ENCODE measurements at places on chromosomes 5 and 9.

DNA sequence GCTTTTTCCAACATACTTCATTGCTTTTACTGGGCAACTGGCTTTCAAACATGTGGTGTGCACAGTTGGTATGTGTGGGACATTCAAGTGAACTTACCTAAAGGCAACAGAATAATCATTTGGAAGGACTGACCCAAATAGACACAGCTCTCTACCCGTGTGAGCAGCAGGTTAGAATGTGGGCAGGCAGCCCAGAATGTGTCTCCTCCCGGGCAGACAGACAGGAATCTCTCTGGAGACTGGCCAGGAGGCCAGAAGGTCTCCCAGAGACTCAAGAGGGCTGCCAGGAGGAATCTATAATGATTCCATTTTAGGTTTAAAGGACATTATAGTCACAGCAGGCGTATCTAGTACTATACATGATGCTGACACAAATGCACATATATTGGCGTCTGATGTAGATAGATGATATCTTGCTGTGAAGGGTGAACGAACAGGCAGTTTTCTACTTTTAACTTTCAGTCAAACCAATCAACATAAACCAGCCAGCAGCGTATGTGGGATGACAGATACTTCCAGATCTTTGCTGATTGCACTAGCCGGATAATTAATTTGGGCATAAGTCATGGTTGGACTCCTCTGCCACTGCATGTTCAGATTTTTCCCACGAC, 297.4 kb upstream of the ZNF608 start:
- DNase-seq = no peak

DNA sequence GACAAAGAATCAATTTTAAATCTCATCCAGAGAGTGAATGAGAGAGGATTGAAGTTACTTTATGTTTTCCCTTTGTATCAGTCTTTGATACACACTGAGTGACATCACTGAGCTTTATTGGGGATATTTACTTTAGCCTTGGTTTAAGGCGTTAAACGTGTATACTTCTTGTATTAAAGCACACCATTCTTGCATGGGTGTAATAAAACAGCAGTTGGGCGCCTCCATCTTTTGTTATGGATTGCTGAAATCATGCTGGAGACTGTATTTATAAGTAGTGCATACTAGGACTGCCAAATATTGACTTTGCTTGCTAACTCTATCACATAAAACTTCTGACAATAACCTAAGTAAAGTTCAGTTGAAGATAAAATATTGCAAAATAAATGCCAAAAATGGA, 1755.8 kb upstream of the WWC1 start:
- DNase-seq = no peak

GRCh38 chr5:78627175-78627574, 21.4 kb downstream of the LHFPL2 start:
- DNase-seq = no peak

DNA sequence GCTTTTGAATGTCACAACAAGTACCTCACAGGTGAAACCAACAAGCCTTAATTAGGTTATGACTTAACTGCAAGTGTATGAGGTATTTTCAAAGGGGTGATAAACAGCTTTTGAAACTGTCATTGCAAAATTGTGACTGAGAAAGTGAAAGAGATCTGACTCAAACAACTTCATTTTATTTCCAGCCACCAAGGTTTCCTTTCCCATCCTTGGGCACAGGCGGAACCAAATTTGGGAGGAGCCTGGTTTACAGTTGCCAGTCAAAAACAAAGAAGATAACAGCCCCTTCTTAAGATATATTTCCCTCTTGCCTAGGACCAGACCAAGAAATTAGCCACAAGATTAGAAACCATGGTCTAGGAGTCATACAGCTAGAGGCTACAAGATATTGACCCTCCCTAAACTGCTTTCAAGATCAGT, 417.1 kb downstream of the CSNK1G3 start:
- no peak for DNase-seq

DNA sequence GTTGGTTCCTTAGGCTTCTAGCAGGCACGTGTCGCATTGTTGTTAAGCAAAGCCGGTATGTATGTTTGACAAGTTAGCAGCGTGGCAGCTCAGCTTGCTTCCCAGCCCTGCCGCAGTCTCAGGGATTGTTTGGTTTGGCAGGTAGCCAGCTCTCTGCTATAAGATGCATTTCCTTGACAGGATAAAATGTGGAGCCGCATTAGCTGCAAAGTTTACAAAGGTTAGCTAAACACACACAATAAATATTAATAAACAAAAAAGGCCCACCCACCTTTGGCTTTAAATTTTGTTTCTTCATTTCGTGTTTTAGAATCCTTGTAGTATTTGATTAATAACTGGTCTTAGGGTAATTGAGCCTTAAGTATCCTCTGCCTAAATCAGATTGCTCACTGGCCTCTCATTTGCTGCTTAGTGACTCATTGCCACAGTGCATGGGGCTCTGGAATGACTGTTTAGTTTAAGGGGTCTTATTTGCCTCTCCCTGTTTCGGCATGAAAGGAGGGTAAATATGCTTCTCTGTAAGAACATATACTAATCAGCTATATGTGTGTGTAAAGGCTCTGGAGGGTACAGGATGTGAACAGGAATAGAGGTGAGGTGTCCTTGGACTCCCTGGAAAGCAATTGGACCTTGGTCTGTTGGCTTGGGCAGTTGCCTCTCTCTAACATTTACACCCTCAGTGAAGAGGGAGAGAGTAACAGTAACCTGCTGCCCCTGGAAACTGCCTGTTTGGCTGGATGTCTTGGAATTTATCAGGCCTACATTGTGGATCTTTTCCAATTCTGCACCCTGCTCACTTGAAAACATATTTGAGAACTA, 122.0 kb downstream of the GDNF start:
- peak; percentile 77 for DNase-seq

GRCh38 chr9:100370064-100370723, 17.5 kb upstream of the TEX10 start:
- no peak for DNase-seq

- DNase-seq = no peak
Measured at GRCh38 chr5:110815916-110816605, 77.3 kb downstream of the SLC25A46 start.

- DNase-seq = no peak
Measured at GRCh38 chr5:37111426-37112382, 137.5 kb downstream of the CPLANE1 start.

GRCh38 chr5:147617191-147617606, 107.3 kb upstream of the DPYSL3 start:
- no peak for DNase-seq

DNA sequence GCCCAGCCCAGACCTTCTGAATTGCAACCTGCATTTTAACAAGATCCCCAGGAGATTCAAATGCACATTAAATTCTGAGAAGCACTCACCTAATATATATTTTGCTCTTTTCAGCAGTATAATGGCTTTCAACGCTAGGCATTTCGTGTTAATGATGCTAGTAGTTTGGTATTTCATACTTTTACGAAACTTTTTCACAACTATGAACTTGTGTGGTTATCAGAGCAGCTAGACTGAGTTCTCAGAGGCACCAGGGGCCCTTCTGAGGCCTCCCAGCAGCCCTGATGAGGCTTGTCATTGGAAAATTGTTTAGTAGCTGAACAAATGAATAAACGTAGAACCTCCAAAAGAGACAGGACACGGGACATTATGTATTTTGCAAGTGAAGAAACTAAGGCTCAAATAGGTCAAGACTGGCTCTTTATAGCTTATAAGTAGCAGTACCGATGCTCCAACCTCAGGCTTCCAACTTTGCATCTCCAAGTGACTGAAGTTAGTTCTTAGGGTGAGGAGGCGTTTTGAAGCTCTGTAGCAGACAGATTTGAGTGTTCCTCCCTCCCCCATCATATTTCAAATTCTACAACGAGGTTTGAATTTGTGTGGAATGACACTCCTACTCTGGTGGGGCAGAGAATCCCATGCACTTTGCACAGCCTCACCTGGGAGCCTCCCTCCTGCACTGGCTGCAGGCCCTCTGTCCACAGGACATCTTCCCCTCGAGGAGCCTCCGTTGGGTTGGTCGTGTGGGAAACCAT, 121.1 kb upstream of the SLC25A48 start:
- no peak for DNase-seq

DNA sequence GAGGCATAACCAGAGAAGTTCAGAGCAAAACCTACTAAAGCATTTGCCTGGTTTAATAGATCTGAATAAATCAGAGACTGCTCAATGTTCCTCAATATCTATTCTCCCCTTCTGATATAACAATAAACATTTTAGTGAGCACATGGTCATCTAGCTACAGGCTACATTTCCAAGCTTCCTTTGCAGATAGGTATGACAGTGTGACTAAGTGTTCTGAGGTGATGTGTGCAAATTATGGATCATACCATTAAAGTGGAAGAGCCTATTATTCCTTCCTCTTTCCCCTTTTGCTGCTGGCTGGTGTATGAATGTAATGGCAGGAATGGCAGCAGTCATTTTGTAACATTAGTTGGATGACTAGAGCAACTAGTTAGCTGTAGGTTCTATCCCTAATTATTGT, 285.8 kb upstream of the RASA1 start:
- no peak for DNase-seq

DNA sequence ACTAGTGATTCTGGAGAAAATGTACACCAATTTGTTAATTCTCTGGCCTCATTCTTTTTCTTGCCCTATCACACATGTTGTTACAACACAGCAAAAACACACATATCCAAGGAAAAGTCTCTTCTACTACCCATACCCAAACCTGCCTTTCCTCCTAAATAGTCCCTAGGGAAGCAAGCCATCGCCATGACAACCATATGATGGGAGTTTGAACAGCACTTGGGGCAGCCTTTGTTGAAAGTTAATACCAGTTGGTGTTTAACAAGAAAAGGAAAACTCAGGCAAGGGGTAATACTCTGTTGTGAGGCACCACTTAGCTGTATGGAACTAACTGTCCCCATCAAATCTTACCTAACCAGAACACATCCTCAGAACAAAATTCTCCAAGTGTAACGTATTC, 1.7 kb downstream of the TRPM3 start:
- DNase-seq = no peak

GRCh38 chr9:91053824-91054223, 252.2 kb downstream of the SYK start:
- no peak for DNase-seq

GRCh38 chr9:127838375-127839078, 15.9 kb downstream of the ENG start:
- DNase-seq = no peak

DNA sequence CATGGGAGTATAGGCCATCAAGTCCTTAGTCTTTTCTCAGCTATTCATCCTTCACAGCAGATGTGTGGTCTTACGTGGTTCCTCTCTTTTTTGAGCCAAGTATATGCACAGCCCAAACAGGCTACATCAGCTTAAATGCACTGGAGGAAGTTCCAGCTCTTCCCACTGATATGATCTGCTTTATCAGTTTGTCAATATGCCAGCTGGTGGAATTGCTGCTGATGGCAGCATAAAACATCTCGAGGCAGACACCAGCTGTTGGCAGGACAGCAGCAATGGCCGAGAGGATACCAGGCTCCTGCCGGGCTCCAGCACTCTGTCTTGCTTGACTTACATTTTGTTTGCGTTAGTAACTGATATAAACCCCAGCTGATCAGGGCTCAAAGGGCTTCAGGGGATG, 143.4 kb downstream of the TENT4A start:
- DNase-seq = no peak

DNA sequence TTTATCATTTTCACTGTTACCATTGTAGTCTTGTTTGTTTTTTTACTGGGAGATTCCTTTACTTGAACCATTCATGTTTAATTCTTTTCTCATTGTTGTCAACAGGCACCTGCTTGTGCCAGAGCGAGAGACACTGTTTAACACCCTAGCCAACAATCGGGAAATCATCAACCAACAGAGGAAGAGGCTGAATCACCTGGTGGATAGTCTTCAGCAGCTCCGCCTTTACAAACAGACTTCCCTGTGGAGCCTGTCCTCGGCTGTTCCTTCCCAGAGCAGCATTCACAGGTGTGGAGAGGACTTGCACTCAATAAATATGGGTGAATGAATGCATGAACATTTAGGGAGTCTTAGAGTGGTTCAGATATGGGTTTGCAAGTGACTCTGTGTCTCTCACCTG, 37.5 kb downstream of the NUP214 start:
- DNase-seq = no peak

DNA sequence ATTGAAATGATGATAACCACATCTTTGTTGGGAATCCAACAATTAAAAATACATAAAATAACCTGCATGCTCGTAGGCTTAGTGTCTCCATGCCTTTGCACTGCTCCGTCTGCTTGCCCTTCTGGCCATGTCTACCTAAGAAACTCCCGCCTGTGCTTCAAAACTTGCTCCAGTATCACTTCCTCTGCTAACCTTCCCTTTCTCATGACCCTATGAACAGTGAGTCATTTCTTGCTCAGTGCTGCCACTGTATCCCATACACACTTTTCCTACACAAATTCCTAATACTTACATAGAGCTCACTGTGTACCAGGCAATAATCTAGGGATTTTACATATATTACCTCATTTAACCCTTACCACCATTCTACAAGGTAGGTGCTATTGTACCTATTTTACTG, 33.5 kb downstream of the TMEM245 start:
- no peak for DNase-seq

DNA sequence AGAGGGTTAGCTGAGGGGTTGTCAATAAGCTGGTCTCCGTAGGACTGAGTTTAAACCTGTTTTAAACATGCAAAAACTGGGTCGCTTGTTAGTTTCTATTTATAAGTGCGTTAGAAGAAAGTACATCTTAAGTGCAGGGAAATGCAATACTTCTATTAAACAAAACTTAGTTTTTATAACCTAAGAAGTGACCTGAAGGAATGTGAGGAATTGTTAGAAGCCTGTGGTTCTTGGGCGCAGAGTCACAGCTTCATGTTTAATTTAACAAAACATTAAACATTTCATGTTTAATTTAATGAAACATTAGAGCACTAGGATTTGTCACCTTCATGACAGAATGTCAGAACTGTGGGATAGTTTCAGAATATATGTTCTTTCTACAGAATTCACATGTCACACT, 469.2 kb upstream of the WWC1 start:
- DNase-seq = no peak

- no peak for DNase-seq
Measured at GRCh38 chr5:83914662-83915418, 194.2 kb upstream of the HAPLN1 start.

DNA sequence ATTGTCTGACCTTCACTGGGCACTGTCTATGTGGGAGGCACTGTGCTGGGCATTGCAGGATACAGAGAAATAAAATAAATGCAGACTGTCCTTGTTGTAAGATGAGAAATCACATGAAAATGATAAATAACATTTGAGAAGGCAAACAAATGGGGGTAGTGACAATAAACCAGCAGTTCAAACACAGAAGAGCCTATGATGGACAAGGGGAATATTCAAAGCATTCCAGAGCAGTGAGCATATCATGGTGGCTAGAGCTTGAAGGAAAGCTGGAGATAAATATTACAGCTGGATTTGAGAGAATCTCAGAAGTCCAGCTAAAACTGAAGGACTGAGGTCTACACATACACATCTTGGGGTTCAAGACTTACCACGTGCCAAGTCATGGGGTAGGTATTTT, 209.9 kb downstream of the ASTN2 start:
- DNase-seq = no peak

DNA sequence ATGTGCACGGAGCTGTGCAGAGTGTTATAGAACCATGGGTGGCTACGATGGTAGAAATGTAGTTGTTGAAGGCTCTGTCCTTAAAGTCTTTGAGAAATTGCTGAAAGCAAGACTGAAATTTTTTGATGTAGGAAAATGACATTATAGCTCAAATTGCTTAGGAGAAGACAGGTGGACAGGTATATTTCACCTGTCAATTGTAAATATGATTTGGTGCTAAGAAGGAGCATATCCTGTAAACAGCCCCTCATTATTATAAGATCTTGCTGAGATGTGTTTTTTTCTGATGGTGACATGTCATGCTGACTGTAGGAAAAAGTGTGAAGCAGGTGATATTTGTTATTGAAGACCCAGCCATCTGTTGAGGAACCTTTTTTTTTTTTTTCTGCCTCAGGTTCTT, 377.9 kb downstream of the PSAT1 start:
- no peak for DNase-seq

- no peak for DNase-seq
Measured at GRCh38 chr9:14198047-14198840, 115.7 kb downstream of the NFIB start.

Measured in urinary bladder (tissue), 4 donors.